Stimulated activated CD8-positive, alpha-beta memory T cell treated with anti-CD3 and anti-CD28 coated beads, Interleukin-2, amount 100 ng/mL, for 1 hour (primary cell): ENCODE measurements at places on chromosomes 4 and X.

GRCh38 chrX:71935476-71935875, 24.8 kb downstream of the NHSL2 start:
- no peak for DNase-seq

- no peak for DNase-seq
Observed at GRCh38 chr4:83174844-83175414, 60.4 kb upstream of the PLAC8 start.

GRCh38 chr4:93710101-93710846, 118.3 kb upstream of the ATOH1 start:
- DNase-seq = no peak

- DNase-seq = no peak
Observed at GRCh38 chr4:140090215-140090731, 63.7 kb downstream of the MAML3 start.

GRCh38 chr4:101103381-101104142, 243.8 kb downstream of the PPP3CA start:
- no peak for DNase-seq

- no peak for DNase-seq
Observed at GRCh38 chr4:96835991-96836390, 996.1 kb downstream of the PDHA2 start.

DNA sequence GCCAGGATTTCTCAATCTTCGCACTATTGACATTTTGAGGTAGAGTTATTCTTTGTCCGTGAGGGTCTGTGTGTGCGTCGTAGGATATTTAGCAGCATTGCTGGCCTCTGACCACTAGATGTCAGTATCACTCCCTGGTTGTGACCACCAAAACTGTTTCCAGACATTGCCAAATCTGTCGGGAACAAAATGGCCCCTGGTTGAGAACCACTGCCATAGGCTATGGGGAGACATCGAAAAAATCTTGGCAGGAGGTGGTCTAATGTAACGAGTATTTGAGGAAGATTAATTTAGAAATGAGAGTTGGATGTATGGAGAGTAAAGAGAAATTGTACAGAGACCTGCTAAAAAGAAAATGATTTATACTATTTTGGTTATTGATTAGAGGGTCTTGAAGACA, 108.4 kb downstream of the DOCK11 start:
- DNase-seq = peak; percentile 1

GRCh38 chrX:136421338-136421737, 66.4 kb upstream of the BRS3 start:
- DNase-seq = no peak

DNA sequence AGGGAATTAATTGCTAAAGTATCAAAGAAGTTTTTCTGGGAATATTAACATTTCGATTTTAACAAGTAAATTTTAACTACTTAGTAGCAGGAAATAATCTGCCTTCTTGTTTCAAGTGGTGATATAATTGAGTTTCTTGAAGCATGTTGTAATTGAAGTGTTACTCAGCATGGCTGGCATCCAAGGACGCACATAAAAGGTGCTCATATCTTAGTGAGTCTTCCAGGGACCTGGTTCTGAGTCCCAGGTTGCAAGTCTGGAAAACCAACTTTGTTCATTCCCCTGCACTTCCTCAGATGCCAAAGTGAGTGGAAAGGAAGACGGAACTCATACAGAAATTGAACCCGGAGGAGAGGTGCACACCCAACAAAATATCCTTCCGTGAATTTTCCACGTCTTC, 399.6 kb downstream of the NLGN4X start:
- no peak for DNase-seq

GRCh38 chrX:109735202-109735744, 2.2 kb upstream of the ACSL4 start:
- no peak for DNase-seq

GRCh38 chr4:89427782-89428181, 120.2 kb upstream of the GPRIN3 start:
- no peak for DNase-seq

- DNase-seq = no peak
Observed at GRCh38 chr4:8836664-8837171, 34.9 kb downstream of the HMX1 start.
